ENCODE measurements at places on chromosomes 3 and 15.

GRCh38 chr3:113441051-113441770 lies at the start of gene CFAP44:
TSS of gene CFAP44 (minus strand) at chr3:113441493. CDS start at chr3:113433664, 7,829 bp downstream.
- no peak for DNase-seq

DNA sequence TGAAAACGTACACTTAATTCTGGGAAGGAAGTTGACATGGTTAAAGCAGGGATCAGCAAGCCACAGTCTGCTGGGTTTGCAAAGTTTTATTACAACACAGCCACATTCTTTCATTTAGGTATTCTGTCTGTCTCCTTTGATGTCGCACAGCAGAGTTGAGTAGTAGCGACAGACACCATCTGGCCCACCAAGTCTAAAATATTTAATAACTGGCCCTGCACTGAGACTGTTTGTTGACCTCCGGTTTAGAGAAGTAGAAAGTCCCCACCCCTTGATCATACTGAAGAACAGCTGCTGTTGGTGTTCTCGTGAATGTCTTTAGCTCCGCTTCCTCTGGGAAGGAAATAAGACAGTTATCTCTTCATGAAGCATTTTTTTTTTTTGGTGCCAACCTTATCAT lies 66.2 kb downstream of the MCTP2 start:
- peak; percentile 45 for DNase-seq

DNA sequence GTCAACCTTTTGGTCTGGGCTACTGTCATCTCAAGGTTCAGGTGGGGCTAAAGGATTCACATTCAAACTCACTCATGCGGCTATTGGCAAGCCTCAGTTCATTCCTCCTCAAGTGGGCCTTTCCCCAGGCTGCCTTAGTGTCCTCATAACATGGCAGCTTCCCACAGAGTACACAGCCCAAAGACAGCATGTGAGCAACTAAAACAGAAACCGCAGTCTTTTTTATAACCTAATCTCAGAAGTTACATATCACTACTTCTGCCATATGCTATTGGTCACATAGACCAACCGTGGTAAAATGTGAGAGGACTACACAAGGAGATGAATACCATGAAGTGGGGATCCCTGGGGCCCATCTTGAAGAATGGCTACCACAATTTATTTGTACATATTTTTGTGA lies 4.5 kb upstream of the CEP70 start:
- no peak for DNase-seq

GRCh38 chr3:184338511-184338945 lies 1.1 kb downstream of the FAM131A start:
- no peak for DNase-seq

- DNase-seq = no peak
These were observed 35.2 kb downstream of the USP13 start for GRCh38 chr3:179687967-179688535.

GRCh38 chr3:112761062-112761638 lies 85.5 kb downstream of the CD200R1L start:
- DNase-seq = no peak

DNA sequence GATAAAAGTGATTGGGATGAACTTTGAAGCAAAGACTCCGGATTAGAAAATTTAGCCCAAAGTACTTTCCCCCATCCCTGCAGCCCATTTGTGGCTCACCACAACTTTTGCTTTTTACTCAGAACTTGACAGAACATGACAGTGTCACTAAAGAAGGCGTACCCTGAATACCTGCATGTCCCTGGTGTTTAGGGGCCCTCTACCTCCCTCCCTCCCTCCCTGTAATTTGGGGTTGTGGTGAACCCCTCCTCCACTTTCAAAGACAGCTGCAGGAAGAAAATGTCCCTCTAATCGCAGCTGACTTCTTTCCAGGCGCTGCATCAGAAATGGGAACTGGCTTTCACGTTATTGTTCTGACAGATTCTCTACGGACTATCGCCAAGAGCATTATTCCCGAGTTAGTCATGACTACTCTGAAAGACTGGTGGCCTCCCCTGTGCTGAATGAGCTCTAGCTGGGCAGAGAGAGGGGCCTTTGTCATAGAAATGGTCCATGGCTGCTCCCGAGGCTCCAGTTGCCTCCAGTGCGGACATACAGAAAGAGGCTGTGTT lies 93.2 kb upstream of the ARHGEF3 start:
- DNase-seq = no peak

DNA sequence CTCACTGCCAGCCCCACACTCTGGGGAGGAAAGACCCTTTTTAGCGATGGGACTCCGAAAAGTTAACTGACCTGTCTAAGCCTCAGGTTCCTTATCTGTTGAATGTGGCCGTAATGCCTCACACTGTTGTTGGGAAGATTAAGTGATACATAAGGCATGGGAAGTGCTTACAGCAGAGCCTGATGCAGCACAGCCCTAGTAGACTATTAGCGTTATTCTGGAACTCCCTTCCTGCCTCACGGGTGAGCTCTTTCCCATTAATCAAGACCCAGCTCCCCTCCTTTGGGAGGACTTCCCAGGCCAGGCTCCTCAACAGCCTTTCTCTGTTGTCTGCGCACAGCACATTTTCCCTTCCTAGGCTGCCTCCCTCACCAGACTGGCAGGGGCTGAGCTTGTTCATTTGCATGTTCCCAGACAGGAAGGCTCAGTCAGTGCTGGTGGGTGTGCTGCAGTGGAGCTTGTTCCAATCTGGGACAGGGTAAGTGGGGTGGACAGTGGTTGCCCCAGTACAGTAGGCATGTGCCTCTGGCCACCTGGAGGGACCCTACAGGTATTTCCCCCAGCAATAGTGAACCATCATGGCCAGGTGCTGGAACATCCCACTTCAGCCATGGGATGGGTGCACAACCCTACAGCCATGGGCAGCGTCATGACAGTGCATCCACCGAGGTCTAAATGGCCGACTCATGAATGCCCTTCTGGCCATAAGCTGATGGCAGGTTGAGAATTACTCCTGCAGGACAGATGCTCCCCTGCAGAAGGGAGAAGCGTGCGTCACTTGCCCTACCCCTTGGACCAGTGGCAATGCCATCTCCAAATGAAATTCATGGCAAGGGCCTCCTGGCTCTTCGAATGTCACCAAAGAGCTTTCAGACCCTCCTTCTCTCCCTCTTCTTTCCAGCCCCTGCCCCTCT lies 5.8 kb upstream of the PSTPIP1 start:
- DNase-seq = no peak

- DNase-seq = no peak
These were observed 1.5 kb upstream of the SLC24A5 start for GRCh38 chr15:48119277-48119676.

GRCh38 chr3:57852896-57853295 lies 96.8 kb downstream of the SLMAP start:
- peak; percentile 25 for DNase-seq

DNA sequence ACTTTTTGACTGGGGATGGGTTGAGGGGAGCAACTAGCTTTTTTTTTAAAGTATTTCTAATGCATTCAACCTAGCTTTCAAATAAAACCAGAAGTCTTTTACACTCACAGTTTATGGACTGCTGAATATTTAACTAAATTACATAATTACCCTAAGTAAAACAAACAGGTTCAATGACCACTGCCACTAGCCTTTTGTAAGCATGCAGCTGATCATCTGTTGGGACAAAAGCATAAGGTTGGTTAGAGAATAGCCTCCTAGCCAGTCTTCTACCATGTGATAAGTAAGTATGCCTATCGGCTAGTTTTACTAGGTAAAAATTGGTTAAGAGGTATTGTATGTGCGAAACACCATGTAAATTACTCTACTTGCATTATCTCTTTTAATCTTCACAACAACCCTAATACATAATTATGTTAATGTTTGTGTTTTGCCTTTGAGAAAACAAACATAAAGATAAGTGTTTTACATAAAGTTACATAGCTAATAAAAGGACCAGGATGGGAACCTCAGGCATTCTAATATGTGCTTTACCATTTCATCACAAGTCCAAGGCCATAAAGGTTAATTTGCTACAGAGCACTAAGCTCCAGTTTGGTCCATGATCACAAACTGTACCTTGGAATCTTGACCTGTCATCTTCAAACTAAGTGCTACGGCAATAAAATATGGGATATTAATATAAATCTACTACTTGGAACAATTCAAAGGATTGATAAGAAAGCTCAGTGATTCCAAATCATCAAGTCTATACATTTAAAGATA lies 13.2 kb downstream of the PFN2 start:
- no peak for DNase-seq

- DNase-seq = no peak
These were observed 51.6 kb downstream of the MOBP start for GRCh38 chr3:39519103-39519502.

GRCh38 chr15:77038312-77039216 lies 32.3 kb downstream of the TSPAN3 start:
- no peak for DNase-seq

DNA sequence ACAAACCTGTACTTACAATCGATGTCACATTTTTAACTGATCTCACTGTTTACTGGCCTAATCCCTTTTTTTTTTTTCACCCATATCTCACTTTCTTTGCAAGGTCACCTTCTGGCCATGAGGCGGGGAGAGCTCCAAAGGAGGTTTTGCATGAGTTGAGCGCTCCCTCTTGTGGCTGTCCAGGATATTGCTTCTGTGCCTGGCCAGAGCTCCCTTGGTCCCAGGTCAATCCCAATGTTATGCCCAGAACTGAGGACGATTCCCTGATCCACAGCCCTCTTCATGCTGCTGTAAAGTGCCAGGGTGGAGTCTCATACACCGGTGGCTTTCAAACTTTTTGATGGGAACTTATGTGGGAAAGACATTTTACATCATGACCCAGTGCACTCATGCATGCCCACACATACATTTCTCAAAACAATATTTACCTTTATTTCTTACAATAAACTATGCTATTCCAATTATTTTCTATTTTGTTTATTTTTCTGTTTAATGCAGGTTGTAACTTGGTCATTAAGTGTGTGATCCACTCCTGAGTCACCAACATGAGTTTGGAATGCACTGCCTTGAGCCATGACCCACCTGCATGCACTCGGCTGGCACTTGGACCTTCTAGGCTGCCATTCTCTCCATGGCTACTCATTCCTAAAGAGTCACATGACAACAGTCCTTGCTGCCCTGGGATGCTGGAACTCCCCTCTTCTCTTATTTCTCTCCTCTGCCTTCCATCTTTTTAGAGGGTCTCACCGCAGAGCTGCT lies 9.6 kb upstream of the SST start:
- peak; percentile 70 for DNase-seq

DNA sequence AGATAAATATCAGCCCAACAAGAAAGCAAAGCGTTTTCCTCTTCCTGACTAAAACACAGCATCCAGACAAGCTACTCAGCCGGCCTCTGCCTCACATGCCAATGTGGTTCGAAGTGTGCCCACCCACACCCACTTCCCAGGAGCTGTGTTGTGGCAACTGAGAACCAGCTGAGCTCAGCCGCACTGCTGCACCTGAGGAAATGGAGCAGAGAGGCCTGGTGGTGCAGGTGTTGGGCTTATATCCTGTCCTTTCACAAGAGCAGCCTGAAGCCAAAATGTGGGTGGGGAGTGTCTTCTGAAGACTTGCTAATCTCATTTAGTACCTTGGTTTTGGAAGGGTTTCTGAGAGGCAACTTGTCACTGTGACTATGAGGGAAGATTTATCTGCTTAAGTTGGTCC lies 23.0 kb upstream of the RETNLB start:
- no peak for DNase-seq

DNA sequence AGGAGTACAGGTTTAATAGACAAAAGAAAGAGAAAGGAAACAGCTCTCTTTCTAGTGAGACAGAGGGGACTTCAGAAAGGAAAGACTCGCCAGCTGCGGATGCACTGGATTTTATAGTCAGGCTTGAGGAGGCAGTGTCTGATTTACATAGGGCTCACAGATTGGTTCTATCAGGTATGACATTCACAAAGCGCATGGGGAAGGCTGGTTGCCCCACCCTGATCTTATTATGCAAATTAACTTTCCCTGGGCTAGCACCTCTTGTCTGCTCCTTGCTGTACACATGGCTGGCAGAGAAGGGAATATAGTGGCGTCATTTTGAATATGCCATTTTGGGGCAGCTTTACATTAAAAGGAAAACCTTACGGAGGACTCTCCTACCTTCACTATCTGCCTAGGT lies 938.4 kb upstream of the SEMA6D start:
- peak; percentile 1 for DNase-seq

DNA sequence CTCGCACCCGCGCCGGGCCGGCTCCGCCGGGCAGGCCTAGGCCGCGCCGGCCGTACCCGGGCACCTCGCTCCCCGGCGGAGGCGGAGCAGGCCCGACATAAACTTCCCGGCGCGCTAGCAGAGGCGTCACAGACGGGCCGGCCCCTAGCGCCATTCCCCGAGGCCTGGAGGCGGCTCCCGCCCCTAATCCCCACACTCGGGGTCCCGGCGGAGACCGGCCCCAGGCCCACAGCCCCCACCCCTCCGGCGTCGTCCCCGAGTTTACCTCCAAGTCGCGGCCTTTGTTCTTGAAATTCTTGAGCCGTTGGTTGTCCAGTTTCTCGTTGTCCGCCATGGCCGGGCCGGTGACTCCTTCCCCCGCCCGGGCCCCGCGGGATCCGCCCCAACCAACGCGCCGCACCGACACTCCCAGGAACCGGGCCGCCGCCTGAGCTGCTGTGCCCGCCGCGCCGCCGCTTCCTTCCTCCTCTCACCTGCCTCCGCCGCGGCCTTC lies 376 bp downstream of the KPNA4 start:
- peak; percentile 70 for DNase-seq

DNA sequence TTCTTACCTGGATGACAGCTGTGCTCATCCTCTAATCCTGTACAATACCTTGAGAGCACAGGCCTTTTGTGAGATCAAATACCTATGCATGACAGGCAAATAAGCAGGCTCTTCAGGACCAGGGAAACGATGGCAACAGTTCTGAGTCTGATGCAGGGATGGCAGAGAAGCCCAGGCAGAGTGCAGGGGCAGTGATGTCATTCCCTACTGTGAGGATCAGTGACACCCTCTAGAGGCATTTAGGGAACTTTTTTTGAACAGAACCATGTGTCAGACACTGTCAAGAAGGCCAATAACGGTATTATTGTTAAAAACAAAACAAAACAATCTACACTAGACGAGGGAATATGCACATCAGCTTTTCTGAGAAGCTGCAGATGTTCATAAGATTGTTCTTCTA lies 314.8 kb upstream of the CTDSPL start:
- peak; percentile 50 for DNase-seq

- no peak for DNase-seq
These were observed 101.6 kb downstream of the ZIC4 start for GRCh38 chr3:147304756-147305155.

- DNase-seq = no peak
These were observed 116.5 kb upstream of the CMC1 start for GRCh38 chr3:28124882-28125281.

- DNase-seq = peak; percentile 82
These were observed 152.9 kb downstream of the IGF1R start for GRCh38 chr15:98801234-98801561.

DNA sequence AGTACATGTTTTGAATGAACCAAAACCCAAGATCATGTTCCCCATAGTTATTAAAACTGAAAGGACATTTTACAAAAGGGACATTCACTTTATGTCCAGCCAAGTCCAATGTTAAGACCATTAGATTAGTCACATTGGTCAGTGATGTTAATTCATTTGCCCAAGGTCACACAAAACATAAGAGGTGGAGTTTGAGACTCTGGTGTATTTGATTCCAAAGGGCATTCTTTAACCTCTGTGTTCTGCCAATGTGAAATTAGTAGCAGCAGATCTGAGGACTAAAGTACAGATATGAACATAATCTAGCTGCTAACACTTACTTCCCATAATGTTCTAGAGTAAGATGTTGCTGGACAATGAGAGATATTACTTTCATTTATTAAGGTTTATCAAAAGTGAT lies 425.6 kb downstream of the TUSC7 start:
- DNase-seq = no peak

All from SW480 (cell line).